ENCODE measurements at places on chromosomes 12 and 14.

GRCh38 chr14:41449066-41449465 is 157.6 kb upstream of the LRFN5 start:
- DNase-seq: no peak

- no peak for DNase-seq
Observed at GRCh38 chr14:96962337-96962736, 165.2 kb downstream of the VRK1 start.

DNA sequence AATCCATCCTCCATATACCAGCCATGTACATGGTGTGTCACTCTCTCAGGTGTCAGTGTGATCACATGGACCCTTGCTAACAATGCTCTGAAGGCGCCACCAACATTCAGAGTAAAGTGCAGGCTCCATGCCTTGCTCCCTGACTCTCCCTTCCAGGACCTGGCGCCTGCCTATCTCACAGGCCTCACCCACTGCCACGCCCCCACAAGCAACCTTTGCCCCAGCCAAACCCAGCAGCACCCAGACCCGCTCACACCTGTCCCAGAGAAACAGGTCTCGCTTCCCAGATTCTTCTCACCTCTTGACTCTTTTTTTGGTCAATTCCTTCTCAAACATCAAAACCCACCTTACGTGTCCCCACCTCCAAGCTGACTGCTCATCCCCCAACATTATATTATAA is 52.3 kb downstream of the KCNK10 start:
- no peak for DNase-seq

- DNase-seq: no peak
Observed at GRCh38 chr12:3045494-3045893, 31.7 kb upstream of the TSPAN9 start.

DNA sequence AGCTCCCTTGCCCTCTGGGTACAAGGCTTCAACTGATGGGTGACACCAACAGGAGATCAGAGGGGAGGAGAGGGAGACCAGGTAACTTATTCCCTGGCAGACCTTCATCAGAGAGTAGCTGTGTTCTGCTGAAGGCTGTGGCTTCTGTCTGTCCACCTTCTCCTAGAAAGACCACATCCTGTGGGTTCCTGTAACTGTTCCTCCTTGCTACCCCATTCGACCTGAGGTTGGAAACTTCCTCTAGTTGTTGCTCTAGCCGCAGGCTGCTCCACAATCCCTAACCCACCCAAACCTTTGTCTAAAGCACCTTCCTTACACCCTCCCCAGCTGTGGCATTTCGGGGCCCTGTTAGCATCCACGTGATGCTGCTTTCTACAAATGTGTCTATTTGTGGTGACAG is 454.2 kb downstream of the DPF3 start:
- no peak for DNase-seq

DNA sequence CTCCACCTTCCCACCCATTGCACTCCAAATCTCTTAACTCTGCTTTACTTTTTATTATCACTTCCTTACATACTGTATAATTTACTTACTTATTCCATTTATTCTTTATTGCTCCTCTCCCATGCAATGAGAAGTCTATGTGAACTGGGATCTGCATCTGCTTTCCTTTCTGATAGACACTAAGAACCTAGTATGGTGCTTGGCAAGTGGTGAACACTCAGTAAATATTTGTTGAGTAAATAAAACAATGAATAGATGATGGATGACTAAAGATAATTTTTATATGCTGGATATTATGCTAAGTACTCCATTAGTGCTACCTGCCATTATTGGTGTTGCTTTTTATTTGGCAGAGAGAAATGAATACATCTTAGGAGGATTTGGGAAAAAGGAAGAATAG is 151.0 kb downstream of the TPH2 start:
- DNase-seq: no peak

DNA sequence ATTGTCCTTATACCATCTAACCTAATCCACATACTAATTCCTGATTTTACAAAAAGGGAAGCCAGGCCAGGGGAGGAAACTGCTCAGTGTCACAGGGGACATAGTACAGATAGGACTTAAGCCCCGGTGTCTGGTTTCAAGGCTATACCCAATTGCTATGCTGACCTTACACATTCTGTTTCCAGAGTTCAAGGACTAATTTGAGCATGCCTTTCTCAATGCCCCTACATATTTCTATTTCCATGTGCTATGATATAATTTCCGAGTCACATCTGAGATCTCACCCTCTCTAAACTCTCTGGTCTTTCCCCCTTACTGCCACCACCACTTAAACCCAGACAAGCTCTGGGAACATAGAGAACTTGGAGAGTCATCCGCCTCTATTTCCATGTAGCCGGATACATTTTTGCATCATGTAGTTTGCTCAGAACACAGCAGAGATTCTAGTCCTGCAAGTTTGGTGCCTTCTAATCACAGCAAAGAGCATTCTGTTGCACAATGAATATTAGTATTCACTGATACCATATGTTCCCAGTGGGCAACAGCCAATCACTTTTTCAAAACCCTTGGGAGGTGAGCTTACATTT is 34.2 kb downstream of the PPM1H start:
- no peak for DNase-seq

GRCh38 chr12:43079476-43079875 is 472.5 kb downstream of the ADAMTS20 start:
- DNase-seq: no peak

- no peak for DNase-seq
Observed at GRCh38 chr12:3207858-3208257, 130.7 kb downstream of the TSPAN9 start.

GRCh38 chr14:99628887-99629618 is 15.9 kb upstream of the HHIPL1 start:
- peak; percentile 25 for DNase-seq

GRCh38 chr12:122834921-122835749 is at the start of gene HIP1R:
Gene HIP1R (plus strand): TSS chr12:122835457. CDS start chr12:122835551, 94 bp downstream.
- peak; percentile 24 for DNase-seq

DNA sequence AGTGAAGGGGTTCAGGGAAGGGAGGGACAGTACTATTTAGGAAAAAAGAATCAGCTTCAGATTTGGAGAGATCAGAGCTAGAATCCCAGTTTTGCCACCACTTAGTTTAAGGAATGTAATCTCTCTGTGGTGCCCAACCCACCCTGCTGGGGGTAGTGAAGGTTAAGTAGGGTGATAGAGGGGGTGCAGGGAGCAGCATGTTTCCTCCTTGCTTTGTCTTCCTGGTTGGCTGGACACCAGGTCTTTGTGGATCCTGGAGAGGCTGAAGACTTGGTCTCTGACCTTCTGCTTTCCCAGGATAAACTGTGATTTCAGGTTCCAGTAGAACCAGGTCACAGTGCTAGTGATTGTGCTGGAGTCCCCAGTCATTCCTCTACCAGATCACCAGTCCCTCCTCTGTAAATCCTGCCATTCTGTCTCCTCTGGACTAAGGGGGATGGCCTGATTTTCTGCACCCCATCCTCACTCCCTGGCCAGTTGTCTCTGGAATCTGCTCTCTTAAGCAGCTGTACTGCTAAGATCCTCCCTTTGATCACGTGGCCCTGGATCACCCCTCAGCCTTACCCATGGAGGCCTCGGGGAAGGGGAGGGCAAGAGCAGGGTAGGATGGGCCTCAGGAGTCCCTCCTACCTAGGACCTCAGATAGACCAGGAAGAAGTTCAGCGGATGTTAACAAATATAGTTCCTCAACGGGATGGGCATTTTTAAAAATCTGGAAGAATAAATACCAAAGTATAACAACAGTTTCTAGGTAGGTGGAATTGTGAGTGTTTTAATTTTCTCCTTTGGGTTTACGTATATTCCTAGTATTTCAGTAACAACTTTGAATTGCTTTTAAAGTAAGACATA is 3.1 kb downstream of the MAP3K12 start:
- DNase-seq: no peak

- no peak for DNase-seq
Observed at GRCh38 chr12:32734952-32735351, 20.7 kb downstream of the YARS2 start.

DNA sequence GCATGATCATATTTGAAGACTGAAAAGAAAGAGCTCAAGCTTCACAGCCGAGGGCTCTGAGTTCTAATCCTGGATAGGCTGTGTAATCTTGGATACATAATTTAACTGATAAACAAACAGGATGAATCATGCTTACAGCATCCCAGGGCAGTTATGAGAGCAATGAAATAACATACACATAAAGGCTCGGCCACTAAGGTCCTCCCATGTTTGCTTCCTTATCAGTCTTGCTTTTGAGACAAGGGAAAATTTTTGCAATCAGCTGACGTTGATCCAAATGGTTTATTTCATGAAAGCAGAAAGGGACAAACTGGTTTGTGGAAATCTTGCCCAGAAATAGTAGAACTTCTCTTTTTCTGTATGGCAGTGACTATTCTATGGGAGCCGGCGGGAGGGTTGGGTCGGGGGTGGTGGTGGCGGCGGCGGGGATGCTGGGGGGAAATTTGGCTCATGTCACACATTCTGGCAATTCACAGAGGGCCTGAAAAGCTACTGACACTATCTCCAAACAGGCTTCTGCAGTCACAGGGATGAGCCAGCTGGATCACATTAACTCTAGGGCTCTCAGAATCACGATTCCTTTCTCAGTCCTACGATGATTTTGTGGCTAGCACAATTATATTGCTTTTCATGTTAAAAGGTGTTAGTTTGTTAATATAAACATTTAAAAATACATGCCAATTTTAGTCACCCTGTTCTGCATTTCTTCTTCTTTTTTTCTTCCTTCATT is 124.5 kb downstream of the SLC8A3 start:
- DNase-seq: no peak

- DNase-seq: no peak
Observed at GRCh38 chr12:41605545-41606305, 417.6 kb downstream of the PDZRN4 start.

DNA sequence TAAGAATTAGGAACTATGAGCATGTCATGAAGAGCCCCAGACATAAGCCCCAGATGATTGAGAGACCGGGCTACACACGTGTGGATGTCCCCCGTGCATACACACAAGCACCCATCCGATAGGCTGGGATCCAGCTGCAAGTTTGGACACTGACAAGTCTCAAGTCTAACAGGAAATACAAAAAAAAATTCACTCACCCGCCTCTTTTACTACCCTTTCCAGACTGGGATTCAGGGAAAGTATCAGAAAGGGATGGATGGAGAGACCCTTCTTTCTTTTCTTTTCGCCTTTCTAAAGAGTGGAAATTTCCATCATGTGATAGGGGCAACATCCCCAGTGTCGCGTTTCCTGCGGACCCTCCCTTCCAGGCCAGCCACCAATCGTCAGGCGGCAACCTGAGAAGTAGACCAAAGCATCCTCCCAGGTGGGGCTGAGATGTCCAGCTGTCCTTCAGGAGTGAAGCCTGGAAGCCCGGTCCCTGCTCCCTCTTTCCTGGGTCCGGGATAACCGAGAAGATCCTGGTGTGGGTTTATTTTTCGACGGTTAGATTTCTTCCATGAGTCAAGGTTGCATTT is 6.4 kb upstream of the SLC38A4 start:
- DNase-seq: no peak

- DNase-seq: no peak
Observed at GRCh38 chr12:89347325-89347829, 4.9 kb downstream of the DUSP6 start.

GRCh38 chr14:58027904-58028303 is 124.1 kb downstream of the ARMH4 start:
- no peak for DNase-seq

DNA sequence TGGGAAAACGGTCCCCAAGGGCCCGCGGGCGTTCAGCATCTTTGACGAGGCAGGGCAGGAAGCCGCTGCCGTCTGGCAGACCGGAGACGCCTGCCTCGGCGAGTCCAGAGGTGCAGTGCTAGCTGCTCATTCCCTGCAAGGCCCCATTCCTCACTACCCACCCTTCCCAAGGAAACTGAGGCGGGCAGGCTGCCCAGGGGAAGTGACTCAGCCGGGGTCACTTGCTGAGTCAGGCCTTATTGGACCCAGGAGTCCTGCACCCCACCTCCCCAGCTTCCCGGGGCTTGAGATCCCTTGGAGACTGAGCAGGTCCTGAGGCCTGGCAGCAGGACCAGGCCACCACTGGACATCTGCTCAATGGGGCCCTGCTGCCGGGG is 3.7 kb downstream of the SH2B3 start:
- no peak for DNase-seq

DNA sequence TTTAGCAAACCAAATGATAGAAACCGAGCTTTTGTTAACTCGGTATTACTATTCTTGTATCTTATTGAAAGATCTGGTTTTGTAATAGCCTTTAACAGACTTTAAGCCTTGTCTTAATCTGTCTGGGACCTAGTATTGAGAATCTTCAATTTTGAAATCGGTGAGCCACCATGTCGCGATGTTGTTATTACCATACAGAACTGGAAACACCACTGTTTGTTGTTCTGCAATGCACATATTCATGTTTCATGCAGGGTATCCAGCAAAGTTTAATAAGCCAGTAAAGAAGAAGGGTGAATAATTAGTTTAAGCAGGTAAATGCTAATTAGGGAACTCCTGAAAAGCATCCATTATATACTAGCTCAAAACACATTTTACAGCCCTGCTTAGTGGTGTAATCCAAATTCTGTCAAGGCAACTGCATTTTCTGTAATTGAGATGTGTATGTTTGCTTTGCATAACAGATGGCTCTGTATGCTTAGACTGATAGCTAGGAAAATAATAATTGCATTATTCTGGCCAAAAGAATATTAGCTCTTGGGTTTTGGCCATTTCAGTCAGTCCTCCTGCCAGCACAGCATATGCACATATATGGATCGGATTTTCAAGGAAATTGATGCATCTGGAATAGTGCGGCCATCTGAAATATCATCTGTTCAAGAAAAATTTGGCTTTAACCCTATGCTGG is 389.2 kb downstream of the EGLN3 start:
- no peak for DNase-seq

DNA sequence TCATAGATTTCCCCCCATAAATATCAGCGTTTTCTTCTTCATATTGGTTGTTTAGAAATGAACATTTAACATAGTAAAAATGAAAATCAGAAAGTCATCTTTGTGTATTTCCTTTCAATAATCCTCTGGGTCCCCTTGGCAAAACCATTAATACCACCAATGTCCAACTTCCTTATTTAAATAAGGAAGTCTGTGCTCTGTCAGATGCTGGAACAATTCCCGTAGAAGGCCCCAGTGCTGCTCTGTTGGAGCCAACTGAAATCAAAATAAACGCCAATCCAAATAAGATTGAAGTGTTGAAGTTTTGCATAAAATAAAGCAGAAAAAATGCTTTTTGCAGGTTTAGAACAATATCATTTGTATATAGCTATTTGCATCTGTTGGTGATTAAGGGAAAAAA is 93.1 kb downstream of the PPM1H start:
- DNase-seq: no peak
